ENCODE measurements at places on chromosomes 3 and 15.

DNA sequence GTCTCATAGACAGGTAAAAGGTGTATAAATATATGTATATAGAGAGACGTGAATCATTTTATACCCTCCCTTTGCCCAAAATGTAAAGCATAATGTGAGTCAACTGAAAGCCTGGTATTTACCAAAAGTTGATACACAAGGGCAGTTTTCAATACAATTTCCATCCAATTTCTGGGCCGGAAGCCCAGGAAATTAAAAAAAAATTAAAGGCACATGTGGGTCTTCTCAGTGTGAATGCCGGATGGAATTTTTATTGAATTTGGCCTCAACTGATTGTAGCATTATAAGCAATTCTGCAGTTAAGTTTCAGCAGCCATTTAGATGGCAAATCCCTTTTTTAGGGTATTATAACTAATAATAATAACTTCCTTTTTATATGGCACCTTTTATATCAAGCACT is 3.3 kb upstream of the CNTN3 start:
- no peak for DNase-seq

DNA sequence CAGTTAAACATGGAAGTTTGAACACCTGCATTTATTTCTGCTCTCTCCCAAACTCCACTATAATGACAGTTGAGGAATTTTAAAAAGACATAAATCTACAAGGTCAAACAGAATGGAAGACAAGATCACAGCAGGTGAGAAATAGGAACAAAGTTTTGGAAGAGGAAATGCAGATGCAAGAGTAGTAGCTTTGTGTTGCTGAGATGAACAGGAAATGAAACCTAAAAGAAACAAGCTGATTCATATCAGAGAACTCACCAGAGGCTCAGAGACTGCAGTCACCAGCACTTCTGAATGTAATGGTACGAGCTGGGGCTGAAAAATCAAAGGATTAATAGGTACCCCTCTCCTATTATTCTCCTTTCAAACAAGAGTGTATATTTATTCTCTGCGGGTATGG is 459.9 kb downstream of the RAP2B start:
- DNase-seq, result no peak

DNA sequence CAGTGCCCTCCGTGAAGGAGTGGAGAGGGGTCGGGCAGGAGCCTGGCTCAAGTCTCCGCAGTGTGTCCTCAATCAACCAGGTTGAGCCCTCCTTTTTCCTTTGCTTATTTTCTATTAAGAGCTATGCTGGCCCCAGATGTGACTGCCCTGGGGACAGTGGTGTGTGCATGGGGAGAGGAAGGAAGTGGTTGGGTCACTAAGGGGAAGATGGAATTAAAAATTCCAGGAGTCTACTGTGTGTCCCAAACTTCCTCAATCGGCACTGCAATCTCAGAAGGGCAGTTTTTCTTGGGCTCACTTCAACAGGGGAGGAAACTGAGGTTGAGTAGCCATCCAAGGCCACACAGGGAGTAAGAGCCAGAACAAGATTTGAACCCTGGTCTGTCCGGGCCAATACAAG is 13.7 kb upstream of the GRIP2 start:
- DNase-seq, result no peak

DNA sequence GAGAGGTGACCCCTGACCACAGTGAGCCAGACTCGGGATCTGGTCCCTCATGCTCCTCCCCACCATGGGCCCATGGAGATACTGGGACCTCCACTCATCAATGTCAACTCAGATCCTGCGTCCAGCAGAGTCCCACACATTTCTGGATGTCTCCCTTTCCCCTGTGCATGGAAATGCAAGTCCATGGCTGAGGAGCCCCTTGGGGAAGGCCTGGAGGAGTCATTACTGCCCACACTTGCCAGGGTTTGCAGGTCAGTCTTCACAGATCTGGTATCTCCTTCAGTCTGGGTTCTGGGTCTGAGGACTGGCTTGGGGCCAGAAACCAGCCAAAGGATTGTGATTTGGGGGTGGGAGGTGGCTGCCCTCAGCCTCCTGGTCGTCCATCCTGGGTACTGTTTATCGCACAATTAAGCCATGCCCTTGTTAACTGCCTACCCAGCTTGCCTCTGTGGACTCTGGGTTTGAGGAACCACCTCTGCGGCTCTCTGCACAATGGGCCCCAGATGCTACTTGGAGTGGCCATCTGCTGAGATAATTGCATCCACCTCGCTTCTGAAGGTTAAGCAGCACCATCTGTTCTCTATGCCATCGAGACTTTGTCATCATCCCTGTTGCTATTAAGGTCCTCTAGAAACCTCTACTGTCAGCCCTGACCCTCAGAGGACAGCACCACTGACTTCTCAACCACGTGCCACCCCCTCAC is 49.9 kb upstream of the KLF13 start:
- no peak for DNase-seq

- no peak for DNase-seq
Measured at GRCh38 chr3:189099031-189099471, 72.7 kb upstream of the TPRG1 start.

- no peak for DNase-seq
Measured at GRCh38 chr3:115709093-115709492, 85.8 kb downstream of the GAP43 start.

GRCh38 chr3:17119201-17120072 is 234.7 kb downstream of the PLCL2 start:
- DNase-seq, result no peak

GRCh38 chr15:33807665-33808064 is 160.6 kb upstream of the CHRM5 start:
- DNase-seq, result no peak

DNA sequence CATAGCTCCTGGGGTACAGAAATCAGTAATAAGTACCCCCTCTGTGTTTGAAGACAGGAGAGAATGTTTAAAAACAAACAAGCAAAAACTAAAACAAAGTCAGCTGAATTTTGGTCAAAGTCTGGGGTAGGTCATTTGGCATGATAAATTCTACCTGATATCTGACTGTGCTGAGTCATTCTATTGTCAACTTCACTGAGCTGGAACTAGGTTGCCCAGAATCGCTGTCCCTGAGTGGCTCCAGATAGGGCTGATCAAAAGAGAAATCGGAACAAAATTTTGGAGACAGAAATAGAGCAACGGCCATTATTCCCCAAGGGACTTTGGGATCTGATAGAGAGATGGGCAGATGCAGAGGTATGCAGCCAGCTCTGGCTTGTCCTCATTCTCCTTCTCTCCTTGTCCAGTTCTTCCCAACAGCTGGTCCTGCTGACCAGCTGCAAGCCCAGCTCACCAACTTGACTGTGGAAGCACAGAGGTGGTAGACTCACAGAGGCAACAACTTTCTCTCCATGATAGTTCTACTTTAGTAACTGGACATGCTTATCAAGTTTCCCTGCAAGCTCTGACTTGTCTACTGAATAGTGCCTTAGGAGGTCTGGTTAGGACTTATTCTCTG is 57.3 kb upstream of the MYRIP start:
- no peak for DNase-seq

DNA sequence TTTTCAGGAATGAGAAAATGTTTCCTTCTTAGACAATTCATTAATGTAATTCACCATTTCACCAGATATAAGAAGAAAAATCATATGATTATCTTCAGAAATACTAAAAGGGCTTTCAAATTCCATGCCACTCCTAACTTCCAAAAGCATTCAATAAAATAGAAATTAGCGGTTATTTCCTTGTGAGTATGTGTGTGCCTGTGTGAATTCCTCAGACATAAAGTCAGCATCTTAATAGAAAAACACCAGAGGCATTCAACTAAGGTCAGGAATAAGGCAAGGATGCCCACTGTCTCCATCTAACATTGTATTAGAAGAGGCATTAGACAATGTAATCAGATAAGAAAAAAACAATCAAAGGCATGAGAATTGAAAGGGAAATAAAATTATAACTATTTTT is 88.4 kb downstream of the PLCH1 start:
- DNase-seq, result no peak

DNA sequence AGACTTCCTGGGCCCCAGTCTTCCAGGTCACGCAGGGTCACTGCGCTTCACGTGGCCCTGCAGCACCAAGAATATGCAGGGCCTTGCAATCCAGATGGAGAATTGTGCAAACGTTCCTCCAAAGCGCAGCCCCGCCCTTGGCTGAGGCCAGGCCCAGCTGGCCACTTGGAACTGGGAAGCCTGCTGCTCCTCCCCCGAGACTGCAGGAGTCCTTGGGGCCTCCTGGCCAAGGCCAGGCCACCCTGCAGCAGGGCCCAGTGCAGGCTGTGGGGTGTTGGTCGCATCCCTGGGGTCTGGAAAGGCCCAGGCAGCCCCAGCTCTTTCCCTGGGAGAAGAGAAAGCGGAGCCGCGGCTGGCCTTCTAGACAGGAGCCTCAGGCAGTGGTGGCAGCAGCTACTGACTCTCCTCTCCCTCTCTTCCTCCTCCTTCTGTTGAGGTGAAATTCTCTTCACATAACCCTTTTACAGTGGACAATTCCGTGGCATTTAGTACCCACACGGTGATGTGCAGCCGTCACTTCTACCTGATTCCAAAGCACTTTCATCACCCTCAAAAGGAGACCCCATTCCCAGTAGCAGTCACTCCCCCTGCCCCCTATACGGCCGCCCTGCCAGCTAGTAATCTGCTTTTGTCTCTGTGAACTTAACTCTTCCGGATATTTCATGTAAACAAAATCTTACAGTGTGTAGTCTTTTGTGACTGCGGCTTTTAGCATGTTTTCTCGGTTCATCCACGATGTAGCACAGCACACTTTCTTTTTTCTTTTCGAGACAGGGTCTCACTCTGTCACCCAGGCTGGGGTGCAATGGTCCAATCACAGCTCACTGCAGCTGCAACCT is 103.9 kb downstream of the TMEM266 start:
- DNase-seq, result no peak

All from stimulated activated CD4-positive, alpha-beta T cell treated with anti-CD3 and anti-CD28 coated beads, Interleukin-1b, Interleukin-23, amount 100 ng/mL, for 24 hours (primary cell).